ENCODE measurements at places on chromosomes 13 and 19.

DNA sequence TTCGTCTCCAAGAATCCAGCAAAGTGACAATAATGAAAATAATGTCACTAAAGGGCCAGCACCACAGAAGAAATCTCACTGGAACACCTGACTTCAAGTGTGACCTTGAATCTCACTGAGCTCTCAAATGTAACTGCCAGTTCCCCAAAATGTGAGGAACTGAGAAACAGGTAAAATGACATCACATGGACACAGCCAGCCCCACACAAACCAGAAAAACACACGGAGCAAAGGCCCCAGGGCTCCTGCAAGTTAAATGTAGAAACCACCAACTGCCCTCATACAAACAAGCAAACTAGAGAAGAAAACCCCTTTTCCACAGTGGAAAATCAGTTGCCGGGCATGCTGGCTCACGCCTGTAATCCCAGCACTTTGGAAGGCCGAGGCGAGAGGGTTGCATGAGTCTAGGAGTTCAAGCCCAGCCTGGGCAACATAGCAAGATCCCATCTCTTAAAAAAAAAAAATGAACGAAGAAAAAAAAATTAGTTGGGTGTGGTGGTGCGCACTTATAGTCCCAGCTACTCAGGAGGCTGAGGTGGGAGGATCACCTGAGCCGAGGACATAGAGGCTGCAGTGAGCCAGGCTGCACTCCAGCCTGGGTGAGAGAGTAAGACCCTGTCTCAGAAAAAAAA is 8.7 kb upstream of the KANK2 start:
- DNase-seq = no peak

- peak; percentile 62 for DNase-seq
Measured at GRCh38 chr19:51097166-51097738, 11.0 kb downstream of the CTU1 start.

DNA sequence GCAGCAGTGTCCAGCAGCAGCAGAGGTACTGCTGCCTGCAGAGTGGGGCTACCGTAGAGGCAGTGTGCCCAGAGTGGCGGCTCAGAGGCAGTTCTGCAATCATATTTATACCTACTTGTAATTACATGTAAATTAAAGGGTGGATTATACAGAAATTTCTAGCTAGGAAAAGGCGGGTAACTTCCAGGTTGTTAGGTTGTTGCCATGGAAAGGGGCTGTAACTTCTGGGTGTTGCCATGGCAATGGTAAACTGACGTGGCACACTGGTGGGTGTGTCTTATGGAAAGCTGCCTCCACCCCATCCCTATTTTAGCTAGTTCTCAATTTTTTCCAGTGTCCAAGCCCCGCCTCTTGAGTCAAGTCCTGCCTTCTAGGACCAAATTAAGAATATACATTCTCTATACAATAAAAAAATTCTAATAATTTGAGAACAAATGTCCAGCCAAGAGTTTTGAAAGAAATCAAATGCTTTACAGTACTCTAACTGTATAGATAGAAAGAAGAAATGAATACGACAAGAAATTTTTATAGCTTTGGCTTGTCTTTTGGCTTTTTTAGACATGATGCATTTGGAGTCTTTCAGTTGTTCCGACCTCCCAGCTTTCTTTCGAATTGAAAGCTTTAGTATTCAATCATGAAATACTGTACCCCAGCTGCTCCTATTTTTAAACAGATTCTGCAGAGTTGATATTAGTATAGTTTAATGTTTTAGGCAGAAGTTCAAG is 816.6 kb downstream of the DIAPH3 start:
- DNase-seq = peak; percentile 1

GRCh38 chr19:54536956-54537355 is 34.3 kb downstream of the LAIR2 start:
- DNase-seq = no peak

DNA sequence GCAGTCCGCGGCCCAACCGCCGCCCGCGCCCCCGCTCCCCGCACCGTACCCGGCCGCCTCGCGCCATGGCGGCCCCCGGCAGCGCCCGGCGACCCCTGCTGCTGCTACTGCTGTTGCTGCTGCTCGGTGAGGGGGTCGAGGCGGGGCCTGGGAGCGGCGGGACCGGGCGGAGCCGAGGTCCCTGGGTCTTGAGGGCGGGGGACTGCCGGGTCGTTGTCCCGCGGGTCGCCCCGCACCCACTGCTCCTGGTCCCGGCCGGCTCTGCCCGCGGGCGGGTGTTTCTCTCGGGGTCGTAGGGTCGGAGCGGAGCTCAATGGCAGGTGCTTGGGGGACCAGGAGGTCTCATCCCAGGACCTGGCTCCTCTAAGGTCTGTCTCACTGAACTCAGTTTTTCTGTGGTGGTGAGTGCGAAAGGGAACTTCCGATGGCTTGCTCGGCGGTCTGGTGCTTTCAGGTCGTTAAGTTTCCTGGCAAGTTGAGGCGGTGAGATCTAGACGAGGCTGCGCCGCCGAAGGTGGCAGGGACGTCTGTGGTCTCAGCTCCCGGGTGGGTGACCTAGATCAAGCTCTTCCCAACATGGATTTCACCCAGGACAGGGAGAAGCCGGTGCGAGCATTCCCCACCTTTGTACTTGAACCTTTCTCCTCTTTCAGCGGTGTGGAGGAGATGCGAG is 467 bp downstream of the LAMP1 start:
- DNase-seq = no peak

GRCh38 chr19:47660435-47660832 is 51.5 kb downstream of the BICRA start:
- no peak for DNase-seq

- DNase-seq = no peak
Measured at GRCh38 chr13:86438034-86438433, 638.8 kb upstream of the SLITRK6 start.

DNA sequence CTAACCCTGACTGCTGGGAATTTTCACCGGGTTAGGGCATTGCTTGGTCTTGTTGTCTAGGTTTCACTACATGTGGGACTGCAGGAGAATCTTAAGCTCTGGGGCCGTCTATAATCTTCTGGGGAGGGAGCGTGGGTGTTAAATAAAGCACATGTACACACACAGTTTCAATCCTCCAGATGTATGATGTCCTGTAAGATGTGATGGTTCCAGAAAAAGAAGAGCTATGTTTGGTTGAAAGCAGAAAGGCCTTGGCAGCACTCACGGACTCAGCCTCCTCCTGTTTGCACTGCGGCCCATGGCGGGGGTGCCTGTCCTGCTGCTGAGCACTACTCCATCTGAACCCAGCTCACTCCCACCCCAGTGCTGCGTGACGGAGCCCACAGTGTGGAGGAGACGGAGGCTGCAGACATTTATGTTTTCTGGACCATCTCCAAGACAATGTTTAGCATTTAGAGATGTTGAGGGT is 343.5 kb downstream of the TEX29 start:
- no peak for DNase-seq

GRCh38 chr13:74288361-74288911 is 154.2 kb upstream of the KLF12 start:
- DNase-seq = peak; percentile 3

DNA sequence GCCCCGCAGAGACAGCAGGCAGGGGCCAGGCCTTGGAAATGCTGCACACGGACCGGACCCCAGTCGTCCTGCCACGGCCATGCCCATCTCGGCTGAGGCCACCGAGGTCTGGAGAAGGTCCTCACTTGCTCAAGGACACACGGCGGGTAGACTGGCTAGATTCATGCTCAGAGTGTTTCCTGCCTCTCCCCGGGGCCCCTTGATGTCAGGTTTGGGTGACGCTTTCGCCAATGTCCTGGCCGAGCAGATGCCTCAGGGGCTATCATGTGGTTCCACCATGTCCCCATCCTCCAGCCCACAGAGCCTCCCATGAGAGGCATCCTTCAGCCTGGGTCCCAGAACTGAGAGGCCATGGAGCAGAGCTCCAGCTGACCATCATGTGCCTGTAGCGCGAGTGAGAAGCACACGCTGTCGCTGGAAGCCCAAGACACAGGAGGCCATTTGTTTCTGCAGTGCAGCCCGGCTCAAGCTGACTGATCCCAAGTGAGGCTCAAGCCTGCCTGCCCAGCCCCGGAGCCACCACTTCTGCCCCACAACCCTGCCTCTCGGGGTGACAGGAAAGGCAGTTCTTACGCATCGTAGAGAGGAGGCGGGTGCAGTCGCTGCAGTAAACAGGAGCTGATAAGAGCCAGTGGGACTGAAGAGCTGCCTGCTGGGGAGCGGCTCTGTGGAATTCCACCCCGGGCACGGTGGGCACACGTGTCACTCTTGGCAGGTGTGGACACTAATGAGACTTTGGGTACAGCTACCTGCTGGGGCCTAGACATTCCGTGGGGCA is 53.9 kb upstream of the GAS6 start:
- DNase-seq = no peak

GRCh38 chr19:543910-544608 is at the start of gene GZMM:
TSS of gene GZMM (plus strand) at chr19:544053. CDS start at chr19:544072, 19 bp downstream.
- no peak for DNase-seq

DNA sequence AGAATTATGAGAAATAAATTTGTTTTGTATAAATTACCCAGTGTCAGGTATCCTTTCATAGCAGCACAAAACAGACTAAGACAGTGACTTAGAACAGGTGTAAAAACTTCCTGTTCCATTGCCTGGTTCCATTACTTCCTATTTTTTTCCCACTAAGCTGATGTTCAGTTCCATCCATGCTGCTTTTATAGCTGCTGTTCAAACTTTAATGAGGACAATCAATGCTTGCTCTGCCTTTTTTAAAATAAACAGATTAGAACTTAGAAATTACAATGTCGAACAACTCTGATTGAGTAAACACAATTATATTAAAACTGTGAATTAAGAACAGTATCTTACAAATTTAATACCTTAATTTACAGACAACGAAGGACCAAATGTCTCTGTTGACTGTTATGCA is 818.9 kb downstream of the OLFM4 start:
- DNase-seq = no peak

- DNase-seq = peak; percentile 11
Measured at GRCh38 chr19:345320-345879, 804 bp upstream of the MIER2 start.

- DNase-seq = no peak
Measured at GRCh38 chr13:104286566-104287290, 1220.5 kb upstream of the SLC10A2 start.

DNA sequence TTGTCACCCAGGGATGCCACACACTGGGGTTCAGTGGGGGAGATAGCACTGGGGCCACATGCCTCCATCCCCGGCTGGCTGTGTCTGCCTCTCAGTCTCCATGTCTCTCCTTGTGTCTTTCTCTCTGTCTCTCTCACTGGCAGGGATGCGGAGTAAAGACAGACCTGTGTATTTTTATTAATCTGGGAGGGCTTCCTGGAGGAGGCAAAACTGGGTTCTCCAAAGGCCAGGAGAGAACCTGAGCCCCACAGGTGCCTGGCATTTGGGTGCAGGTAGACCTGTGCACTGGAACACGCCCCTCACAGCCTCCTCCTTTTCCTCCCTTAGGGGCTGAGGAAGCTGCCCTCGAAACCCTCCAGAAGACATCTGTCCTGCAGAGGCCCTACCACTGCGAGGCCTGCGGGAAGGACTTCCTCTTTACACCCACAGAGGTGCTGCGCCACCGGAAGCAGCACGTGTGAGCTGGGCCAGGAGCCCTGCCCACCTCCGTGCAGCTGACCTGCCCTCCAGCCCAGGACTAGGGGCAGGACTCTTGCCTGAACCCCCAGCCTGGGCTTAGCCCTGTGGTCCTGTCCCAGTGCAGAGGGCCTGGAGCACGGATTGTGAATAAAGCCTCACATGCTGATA is 32.7 kb downstream of the DHX34 start:
- DNase-seq = no peak

- DNase-seq = no peak
Measured at GRCh38 chr13:99766641-99767045, 204.9 kb downstream of the ZIC5 start.

DNA sequence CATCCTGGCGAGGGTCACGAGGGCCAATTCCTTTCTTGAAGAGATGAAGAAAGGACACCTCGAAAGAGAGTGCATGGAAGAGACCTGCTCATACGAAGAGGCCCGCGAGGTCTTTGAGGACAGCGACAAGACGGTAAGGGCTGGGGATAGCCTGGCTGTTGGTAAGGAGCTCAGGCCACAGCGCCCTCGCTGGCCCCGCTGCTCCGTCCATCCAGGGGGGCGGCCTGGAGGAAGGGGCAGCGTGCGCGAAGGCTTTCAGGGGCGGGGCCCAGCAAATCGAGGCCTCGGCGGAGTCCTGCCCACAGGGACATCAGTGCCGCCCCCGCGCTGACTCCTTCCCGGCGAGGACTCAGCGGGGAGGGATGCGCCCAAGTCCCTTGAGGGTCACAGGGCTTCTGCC is 6.9 kb downstream of the F10 start:
- no peak for DNase-seq

DNA sequence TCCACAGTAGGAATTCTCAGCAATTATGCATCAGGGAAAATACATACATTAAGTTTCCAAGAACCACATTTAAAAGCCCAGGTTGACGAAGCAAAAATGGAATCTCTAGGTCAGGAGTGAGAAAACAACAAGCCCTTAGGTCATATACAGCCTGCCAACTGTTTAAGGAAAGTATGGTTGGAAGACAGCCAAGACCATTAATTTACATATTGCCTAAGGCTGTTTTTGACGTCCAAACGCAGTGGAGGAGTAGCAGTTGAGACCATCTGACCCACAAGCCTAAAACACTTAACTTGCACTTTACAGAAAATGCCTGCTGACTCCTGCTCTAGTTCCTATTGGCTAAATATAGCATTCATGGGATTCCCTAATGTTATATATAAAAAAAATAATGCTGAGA is 299.0 kb downstream of the ITGBL1 start:
- peak; percentile 73 for DNase-seq

- no peak for DNase-seq
Measured at GRCh38 chr19:40270362-40271089, 14.6 kb downstream of the AKT2 start.

DNA sequence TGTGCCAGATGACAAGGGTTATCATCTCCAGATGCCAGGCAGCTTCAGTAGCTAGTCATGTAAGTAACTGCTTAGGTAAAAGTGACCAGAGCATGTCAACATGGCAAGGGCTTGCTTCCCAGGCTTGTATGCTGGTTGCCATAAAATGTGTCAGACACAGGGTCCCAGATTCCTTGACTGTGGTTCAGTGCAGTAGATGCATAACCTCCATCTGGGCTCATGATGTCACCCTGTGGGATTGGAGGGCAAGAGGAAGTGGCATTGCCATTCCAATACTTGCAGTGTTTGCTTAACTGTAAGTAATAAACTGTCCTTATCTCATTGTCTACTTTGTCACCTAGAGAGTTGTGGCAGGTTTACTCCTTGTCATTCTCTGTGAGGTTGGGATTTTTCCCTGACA is 226.8 kb downstream of the PCDH17 start:
- DNase-seq = no peak

- no peak for DNase-seq
Measured at GRCh38 chr19:15283141-15283883, 49.0 kb downstream of the BRD4 start.

- no peak for DNase-seq
Measured at GRCh38 chr13:32590266-32590665, 4.0 kb downstream of the PDS5B start.

Data from fibroblast of skin of abdomen (primary cell).